ENCODE measurements at places on chromosomes 2 and 18.

DNA sequence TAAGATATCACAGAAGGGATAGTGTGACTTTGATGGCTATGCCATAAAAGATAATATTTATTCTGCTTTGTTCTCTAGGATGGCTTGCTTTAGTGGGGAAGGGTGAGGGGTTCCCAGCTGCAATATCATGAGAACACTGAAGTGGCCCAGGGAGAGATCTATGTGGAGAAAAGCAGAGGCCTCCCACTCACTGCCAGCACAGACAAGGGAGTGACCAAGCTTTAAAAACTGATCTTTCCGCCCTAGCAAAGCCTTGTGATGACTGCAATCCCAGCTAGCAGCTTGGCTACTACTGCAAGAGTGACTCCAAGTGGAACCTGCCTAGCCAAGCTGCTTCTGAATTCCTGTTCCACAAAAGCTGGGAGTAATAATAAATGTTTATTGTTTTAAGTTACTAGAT is 7.8 kb upstream of the DDX1 start:
- no peak for DNase-seq

GRCh38 chr2:118492335-118492734 is 355.1 kb downstream of the EN1 start:
- peak; percentile 32 for DNase-seq

- DNase-seq: no peak
Measured at GRCh38 chr2:12487253-12488004, 229.3 kb upstream of the TRIB2 start.

DNA sequence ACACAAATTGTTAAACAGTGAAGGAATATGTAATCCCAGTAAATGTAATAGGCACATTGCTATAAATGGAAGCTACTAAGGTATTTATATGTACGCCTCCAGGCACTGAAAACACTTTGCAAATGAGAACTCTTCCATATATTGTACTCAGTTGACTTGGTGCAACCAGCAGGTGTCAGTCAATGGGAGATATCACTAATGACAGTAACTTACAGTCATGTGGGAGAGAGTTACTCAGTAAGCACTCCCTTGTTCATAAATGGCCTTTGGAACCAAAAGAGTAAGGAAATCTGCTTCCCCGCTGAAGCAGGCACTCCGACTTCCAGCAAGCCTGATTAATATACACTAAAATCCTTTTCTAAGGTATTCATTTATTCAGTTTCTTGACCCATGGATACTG is 5.9 kb downstream of the MDH1 start:
- DNase-seq: no peak

DNA sequence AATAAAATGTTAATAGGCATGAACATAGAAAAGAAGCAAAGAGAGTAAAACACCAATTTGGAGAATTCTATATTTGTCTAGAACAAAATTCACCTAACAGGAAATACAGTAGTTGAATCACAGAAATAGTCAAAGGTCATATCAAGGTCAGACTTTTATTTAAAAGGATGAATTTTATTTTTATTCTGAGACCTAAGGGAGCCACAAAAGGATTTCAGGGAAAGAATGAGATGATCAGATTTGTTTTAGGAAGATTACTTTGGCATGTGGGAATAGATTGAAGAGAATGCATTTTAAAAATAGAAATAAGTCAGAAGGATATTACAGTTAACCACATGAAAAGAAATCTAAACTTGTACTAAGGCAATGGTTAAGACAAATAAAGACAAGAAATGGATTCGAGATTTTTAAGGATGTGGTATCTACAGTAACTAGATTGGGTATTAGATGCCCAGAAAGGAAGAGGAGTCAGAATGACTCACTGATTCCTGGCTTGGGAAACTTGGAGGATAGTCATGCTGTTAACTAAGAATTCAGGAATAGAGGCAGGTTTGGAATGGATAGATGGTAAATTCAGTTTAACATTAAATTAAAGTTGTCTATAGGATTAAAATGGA is 56.0 kb downstream of the METTL4 start:
- DNase-seq: peak; percentile 89

GRCh38 chr2:205511221-205511620 is 171.1 kb upstream of the NRP2 start:
- no peak for DNase-seq

DNA sequence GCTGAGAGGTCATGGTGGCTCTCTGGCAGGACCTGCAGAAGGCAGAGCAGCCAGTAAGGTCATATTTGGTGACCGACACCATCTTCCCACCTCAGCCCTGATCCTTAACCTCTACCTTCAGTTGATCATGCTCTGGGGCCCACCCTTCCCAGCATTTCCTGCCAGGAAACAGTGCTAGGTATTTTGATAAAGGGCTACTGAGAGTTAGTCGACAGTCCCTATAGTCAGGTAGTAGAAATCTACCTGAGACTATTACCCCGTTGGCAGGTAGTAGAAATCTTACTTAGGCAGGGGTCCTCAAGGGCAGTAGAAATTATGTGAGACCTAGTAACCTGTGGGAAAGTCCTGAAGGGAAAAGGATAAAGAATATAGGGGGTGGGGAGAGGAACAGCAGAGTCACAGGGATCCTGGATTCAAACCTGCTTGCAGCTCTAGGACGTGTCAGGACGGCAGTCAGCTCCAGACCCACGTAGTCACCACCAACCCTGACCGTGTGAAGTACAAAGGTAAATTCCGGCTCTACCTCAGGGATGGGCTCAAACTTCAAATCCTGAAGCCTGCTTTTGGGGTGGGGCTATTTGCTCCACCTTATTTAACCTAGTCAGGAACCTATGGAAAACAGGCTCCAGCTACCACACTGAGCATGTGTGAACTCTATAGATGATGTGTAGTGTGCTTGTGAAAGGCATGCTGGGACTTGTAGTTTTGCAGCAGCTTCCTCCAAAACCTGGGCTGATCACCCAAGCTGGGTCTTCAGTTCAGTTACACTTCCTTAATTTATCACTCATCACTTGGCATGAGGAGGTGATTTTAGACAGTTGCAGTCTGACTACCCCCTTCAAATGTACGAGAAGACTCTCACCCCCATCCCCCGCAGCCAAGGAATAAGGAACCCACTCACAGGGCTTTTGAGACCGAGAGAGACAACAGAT is at the start of gene DQX1:
Gene DQX1 (minus strand): TSS at position 515 of the 932 bp plus-strand sequence. CDS start 502 bp downstream, at position 13.
- peak; percentile 33 for DNase-seq

GRCh38 chr2:100819370-100820272 is at the start of gene NPAS2:
Gene NPAS2 (plus strand): TSS chr2:100820139. CDS start chr2:100904755, 84,616 bp downstream.
- peak; percentile 64 for DNase-seq

DNA sequence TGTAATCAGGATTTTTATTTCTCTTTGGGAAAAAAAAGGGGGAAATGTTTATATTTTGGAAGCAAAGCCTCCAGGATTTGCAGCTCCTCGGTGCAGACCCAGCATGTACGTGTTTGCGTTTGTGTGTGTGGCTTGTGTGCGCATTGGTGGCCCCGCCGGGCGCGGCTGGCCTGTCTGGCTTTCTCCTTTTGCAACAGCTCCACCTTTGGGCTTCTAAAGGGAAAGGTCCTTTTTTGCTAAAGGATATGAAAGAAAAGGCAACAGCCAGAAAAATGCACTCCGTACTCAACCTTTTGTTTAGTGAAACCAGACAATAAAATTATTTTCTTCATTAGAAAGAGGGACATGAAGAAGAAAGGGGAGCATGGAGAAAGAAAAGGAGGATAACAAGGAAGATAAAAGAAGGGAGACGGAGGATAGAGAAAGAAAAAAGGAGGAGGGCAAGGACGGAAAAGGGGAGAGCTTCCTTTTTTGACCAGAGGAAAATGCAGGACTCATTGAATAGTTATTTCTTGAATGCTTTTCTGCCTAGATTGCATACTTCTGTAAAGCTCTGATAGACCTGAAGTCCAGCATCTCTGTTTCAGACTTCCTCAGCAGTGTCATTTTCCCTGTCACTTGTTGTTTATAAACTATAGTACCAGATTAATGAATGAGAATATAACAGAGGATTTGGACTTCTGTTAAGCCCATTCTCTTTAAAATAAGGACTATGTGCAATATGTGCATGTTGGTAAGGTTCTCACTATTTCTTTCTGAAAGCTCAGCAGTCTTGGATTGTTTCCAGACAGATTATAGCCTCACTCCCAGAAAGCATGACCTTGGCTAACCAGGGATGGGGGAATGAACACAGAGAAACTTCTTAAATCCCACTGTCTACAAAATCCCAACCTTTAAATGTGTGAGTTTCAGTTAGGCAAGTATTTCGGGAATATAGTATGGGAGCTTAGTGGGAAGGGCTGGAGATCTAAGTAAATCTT is 563.1 kb upstream of the PIK3C3 start:
- DNase-seq: no peak

GRCh38 chr2:33496726-33497125 is 20.3 kb downstream of the RASGRP3 start:
- no peak for DNase-seq
